Neural crest cell (in vitro differentiated cells): ENCODE measurements at places on chromosomes 3 and 15. TPM values are rescaled to one million over a fixed set of nuclear protein-coding genes. Genes with fewer than 3 reads are reported as not detected.
A peak's percentile ranks its signal among the peaks of the same experiment; 100 is the strongest.

DNA sequence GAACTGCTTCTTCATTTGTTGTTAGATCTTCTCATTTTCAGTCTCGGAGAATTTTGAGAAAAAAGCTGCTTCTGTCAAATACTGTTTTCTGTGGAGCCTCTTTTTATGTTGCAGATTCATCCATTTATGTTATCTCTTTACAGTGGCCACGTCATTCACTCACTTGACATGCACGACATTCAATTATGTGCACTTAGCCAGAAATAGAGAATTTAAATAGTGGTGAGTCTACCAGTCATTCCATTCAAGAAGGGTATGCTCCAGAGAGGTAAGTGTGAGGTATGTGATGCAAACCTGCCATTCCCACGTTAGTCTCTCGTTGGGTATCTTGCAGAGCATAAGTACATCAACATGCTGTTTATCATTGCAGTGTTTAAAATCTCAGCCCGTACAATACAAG lies 9.8 kb downstream of the ARPP19 start:
- H3K4me1 ChIP-seq = peaks cover 24% of the 10 kb centered on the region
- H3K27me3 ChIP-seq = no peaks in the 10 kb centered on the region
- no peak for DNase-seq
- H3K36me3 ChIP-seq = peaks cover 6% of the 10 kb centered on the region
- H3K27ac ChIP-seq = no peak overlapping the region
- H3K4me3 ChIP-seq = no peak overlapping the region

- no peak overlapping the region for H3K27ac ChIP-seq
- H3K27me3 ChIP-seq = no peaks in the 10 kb centered on the region
- H3K36me3 ChIP-seq = no peaks in the 10 kb centered on the region
- DNase-seq = no peak
These were observed 23.0 kb upstream of the COPG1 start for GRCh38 chr3:129226374-129226773.

SEC22C gene
- total RNA-seq = 46.6 and 47.8 TPM in 2 replicates

GRCh38 chr3:155457591-155457990 lies 164.1 kb upstream of the STRIT1 start:
- no peak for DNase-seq
- no peaks in the 10 kb centered on the region for H3K27me3 ChIP-seq
- no peak overlapping the region for H3K4me3 ChIP-seq
- H3K4me1 ChIP-seq = no peaks in the 10 kb centered on the region
- no peak overlapping the region for H3K27ac ChIP-seq

GRCh38 chr15:80778964-80779657 lies at the start of gene CEMIP:
CEMIP (plus strand) TSS chr15:80779370; CDS start chr15:80873880, 94,510 bp downstream.
- peak; percentile 83 for DNase-seq
- peaks cover 74% of the 10 kb centered on the region for H3K27me3 ChIP-seq
- H3K27ac ChIP-seq = no peak within 1 kb of the TSS
- H3K36me3 ChIP-seq = no peaks in the 10 kb centered on the region
- peaks cover 10% of the 10 kb centered on the region for H3K4me1 ChIP-seq
